Activated T-cell treated with anti-CD3 and anti-CD28 coated beads for 48 hours (primary cell): ENCODE measurements at places on chromosomes 16 and 17.
A peak's percentile ranks its signal among the peaks of the same experiment; 100 is the strongest.

- no peak for DNase-seq
These were observed 1.5 kb downstream of the MGAT5B start for GRCh38 chr17:76869496-76870376.

DNA sequence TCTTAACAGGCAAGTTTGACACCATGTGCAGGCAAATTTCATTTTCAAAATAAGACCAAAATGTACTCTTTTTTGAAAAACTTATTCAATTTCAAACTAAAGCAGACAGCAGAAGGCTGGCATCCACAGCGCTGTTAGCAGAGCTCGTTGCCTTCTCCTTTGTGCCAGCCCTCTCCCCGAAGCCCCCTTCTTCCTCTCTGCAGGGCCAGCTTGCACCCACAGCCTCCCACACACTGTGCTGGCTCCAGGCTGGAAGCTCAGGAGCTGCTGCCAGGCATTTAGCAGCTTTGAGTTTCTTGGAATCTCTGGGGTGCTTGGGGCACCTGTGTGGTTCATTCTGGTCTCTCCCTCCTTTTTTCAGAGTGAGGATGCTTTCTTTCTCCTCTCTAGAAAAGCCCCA, 37.7 kb downstream of the GP2 start:
- no peak for DNase-seq

GRCh38 chr17:74852237-74853047, 7.2 kb downstream of the GRIN2C start:
- DNase-seq, result peak; percentile 63

- DNase-seq, result no peak
These were observed 71.5 kb downstream of the FOXL1 start for GRCh38 chr16:86649875-86650274.

- DNase-seq, result no peak
These were observed 21.1 kb downstream of the KATNB1 start for GRCh38 chr16:57756424-57757325.

DNA sequence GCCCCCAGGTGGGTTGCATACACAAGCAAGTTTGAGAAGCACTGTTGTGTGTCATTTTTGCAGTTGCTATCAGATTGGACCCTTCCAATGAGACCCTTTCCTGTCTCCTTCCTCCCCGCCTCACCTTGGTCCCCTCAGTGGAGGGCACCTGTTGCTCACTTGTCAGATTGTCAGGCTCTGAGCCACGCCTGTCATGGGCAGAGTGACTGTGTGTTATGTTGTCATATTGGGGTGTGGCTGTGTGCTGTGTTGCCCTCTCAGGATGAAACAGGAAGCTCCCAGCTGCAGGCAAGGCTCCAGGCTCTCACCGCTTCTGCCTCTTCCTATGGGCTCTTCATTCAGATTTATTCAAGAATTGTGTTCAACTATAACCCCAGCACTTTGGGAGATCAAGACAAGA, 302.9 kb downstream of the CPPED1 start:
- DNase-seq, result peak; percentile 4

DNA sequence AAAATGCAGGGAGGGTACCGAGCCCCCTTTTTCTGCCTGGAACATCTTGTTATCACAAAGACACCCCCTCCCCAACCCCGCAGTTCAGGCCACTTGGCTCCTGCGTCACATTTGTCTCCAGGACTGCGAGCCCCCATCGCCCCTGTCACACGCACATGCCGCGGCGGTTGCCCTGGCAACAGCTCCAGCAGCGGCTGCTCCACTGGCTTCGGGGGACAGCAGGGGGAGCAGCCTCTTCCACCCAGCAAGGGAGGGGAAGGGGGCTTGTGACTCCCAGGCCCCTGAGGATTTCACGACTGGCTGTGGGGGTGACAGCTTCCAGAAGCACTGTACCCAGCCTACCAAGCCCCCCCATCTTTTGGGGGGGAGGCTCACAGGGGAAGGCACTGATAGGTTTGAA, 2.6 kb downstream of the BAIAP3 start:
- DNase-seq, result no peak

GRCh38 chr17:80762076-80762475, 217.4 kb downstream of the RPTOR start:
- DNase-seq, result no peak

GRCh38 chr16:30721606-30722005, 22.6 kb downstream of the SRCAP start:
- no peak for DNase-seq

DNA sequence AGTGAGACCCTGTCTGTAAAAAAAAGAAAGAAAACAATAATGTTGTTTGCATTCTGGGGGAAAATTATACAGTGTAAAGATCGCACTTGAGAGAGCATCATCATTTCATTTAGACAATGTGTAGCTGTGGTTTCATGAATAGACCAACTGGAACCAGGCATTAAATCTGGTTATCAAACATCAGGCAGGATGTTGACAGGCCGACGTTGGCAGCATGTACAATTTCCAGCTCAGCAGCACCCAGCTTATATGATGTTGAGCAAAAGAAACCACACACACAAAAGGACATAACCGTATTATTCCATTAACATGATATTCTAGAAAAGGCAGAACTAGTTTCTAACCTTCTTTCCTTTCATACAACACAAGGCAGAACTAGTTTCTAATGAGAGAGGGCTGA, 5.8 kb downstream of the MARVELD3 start:
- no peak for DNase-seq

GRCh38 chr17:47404875-47405274, 81.1 kb downstream of the EFCAB13 start:
- no peak for DNase-seq

DNA sequence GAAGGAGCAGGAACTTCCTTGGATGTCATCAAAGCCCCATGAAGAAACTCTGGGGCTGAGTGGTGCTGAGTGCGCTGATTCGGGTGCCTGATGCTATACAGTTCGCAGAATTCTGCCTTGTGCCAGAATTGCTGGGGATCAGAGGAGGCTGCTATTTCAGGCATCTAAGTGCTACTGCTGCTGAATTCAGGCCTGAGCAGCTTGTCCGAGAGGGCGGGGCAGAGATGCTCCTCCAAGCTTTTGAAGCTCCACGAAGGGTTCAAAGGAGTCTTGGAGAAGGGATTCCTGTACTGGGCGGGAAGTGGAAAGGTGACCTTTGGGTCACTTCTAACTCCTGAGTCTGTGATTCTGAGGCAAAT, 227.8 kb downstream of the CCDC182 start:
- DNase-seq, result no peak

- DNase-seq, result peak; percentile 74
These were observed at the start of gene TK2 for GRCh38 chr16:66549284-66550131. TSS of gene TK2 (minus strand) at chr16:66550122. CDS start at chr16:66550061, 61 bp downstream.

DNA sequence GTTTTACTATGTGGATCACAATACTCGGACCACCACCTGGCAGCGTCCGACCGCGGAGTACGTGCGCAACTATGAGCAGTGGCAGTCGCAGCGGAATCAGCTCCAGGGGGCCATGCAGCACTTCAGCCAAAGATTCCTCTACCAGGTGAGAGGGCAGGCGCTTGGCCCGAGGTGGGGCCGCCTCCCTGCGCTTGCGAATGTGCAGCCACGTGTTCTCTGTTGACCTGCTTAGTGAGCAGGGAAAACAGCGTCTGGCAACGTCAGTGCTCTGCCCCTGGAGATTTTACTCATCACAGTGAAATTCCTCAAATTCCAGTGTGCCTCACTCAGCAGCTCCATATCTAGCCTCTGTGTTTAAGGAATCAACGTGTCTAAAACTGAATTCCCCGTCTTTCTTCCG, 33.4 kb upstream of the CLEC18A start:
- no peak for DNase-seq

DNA sequence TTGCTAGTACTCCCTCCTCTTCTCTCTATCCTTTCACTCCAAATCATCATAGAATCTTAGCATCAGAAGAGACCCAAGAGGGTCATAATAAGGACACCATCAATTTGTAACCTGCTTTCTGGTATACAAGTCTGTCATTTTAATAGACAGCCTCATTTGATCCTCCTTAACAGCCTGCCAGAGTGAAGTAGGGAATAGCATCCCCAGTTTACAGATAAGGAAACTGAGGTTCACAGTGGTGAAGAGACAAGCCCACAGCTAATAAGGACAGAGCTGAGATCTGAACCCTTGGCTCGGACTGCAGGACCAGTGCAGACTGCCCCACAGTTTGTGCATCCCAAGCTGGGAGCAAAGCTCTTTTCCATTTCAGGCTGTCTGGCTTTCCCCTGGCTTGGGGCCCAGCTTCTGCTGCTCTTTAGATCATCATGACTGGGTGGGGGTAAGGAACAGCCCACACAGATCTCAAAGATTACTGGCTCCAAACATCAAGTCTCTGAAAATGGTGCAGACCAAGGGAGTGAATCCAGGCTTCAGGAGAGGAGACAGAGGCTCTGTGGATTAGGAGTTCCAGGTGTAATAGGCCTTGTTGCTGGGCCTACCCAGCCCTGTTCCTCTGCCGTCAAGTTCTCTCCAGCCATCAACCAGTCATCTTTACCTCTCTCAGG, 10.3 kb upstream of the IGFBP4 start:
- DNase-seq, result no peak

GRCh38 chr16:56475201-56475600, 23.8 kb downstream of the OGFOD1 start:
- no peak for DNase-seq

DNA sequence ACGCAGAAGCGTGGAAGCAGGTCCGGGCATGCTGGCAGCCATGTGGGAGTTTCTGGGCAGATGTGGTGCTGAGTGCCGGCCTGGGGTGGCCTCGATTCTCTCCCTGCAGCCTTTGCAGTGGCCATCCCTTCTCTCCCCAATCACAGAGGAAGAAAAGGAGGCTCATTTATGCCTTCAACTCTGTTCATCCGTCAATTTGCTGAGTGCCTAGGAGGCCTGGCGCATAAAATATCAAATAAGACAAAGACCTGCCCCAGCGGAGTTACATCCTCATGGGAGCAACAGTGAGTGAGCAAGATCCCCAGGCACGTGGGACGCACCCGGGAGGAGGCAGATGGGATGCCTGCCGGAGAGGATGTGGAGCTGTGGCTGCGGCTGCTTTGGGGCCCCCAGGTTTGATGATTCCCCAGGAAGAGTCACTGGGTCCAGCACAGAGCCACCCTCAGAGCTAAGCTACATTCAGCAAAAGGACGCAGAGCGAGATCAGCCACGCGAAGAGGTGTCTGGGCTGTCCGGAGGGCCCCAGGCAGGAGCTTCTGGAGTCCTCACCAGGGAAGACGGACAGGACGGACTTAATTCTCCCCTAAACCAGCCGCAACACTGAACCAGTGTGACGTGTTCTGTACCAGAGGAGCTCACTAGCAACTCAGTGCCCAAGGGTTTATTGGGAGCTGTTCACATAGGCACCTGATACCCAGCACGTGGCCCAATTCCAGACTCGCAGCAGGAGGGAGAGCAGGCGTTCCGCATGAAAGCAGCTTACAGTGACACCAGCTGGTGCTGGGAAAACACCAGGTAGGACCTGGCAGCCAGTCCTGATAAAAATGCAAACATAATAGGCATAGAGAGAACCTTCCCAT, 11.3 kb downstream of the CA5A start:
- DNase-seq, result no peak

- no peak for DNase-seq
These were observed 37.8 kb downstream of the ITGAE start for GRCh38 chr17:3762922-3763776.

GRCh38 chr17:62206550-62206949, 141.5 kb upstream of the MED13 start:
- DNase-seq, result no peak

DNA sequence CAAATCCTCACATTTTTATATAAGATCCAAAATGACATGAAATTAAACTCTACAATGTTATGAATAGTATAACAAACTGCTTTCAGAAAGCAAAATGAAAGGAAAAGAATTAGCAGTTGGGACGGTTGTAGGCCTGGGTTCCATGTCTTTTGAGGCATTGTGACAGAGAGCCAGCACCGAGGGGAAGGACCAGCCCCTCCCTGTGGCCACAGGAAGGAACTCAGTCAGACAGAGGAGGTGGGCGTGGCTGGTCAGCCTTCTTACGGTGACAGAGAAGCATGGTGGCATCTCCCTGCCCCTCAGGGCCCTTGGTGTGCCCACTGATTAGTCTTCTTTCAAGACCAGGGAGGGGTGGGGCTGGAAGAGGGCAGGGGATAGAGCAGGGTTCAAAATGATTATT, 5.7 kb downstream of the ZNF319 start:
- DNase-seq, result peak; percentile 21

DNA sequence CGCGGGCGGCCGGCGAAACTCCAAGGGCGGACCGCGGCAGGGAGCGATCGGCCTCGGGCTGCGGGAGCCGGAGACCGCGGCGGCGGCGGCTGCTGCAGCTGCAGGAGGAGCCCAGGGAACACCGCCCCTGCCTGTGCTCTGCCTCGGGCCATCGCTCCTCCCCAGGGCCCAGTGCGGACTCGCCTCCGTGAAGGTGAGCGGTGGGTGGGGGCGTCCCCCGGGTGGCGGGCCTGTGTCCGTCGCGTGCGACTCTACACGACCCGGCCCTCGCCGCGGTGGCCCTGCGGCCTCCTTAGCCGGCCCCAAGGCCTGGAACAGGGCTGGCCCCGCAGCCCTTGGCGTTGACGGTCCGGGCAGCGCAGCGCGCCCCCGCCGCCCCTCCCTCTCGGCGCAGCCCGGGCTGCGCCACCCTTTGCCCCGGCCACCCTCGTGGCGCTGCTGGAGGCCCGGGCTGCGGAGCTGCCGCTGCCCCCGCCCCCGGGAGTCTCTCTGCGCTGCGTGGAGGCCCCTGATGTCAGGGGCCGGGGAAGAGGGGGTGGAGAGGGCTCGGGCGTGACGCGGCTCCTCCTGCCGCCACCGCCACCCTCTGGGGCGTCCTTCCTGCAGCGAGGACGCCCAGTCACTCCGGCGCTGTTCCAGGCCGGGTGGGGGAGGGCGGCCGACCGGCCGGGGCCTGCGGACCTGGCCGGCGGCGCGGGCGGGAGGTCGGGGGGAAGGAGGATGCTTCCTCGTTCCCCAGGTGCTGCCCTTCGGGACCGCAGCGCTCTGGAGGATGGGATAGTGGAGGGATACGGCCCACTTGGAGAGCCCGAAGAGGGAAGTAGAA, 485 bp downstream of the DYNLL2 start:
- peak; percentile 57 for DNase-seq

DNA sequence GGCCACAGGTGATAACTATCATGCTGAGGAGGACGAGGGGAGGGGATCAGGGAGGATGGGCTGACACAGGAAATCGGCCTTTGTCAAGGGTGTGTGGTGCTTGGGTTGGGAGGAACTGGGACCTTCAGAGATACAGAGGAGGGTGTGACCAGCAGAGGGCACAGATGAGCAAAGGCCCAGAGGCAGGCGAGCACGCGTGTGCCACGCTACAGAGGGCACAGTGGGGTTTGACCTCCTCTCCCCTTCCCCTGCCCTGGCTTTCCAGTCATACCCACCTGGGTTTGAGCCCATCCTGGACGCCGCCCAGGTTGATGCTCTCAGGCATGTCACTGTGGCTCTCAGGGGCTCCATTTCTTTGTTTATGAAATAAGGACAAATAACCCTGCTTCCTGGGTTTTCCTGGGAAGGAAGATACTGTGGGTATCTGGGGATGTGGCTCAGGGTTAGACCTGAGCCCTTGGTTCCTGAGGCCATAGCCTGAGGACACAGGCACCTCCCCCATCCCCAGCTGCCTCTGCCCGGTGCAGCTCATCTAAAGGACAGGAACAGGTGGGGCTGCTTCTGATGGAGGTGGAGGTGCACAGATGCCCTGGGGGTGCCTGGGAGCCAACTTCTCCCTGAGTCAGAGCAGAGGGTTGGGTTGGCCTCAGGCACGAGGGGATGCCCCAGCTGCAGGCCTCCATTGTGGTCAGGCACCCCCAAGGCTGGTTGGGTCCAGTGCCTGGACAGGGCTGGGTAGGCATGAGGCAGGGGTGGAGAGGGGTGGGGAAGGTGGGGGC, 51.8 kb downstream of the BEAN1 start:
- DNase-seq, result peak; percentile 73
